ENCODE measurements at places on chromosomes 7 and 10.

- no peak for DNase-seq
These were observed 65.7 kb downstream of the CUZD1 start for GRCh38 chr10:122779924-122780323.

GRCh38 chr10:74153123-74153522 lies 2.1 kb downstream of the ADK start:
- DNase-seq, result no peak

GRCh38 chr7:148912758-148913541 lies 28.9 kb upstream of the EZH2 start:
- no peak for DNase-seq

DNA sequence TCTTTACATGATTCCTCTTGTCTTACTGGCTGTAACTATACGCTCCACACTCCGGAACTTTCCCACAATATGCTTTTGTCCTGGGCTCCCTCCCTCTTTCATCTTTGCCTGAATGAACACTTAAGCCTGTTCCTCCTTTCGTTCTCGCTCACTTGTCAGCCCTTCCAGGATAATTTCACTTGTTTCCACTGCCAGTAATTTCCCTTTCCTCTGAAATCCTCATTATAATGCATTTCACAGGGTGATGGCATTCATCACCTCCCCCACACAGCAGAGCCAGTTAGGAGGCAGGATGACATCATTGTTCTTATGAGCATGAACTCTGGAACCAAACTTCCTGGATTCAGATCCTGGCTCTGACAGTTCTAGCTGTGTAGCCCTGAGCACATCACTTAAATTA lies 372.6 kb downstream of the GPR158 start:
- DNase-seq, result no peak

DNA sequence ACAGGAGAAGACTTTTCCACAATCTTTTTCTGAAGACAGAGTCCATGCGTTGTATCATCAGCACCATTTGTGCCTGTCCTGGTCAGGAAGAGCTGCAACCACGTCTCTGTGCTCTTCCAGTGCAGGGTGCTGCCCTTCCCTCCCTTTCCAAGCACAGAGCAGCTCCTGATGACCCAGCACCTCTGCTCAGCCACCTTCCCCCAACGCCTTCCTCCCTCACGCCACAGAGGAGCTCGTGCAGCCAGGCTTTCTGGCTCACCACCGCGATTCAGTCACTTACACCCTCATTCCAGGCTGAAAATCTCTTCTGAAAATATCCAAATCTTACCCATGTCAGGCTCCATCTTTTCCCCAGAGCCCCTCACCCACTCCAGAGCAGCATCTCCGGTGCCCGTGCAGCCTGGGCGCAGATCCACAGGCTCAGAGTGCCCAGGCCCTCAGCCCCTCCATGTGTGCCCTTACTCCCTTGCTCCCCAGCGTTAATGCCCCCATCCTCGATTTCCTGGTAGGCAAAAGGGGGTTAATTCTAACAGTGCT lies 181.5 kb downstream of the DIP2C start:
- no peak for DNase-seq

GRCh38 chr10:44020322-44021111 lies 364.4 kb downstream of the CXCL12 start:
- DNase-seq, result no peak

- DNase-seq, result no peak
These were observed 354.6 kb downstream of the SDK1 start for GRCh38 chr7:3655635-3656034.

DNA sequence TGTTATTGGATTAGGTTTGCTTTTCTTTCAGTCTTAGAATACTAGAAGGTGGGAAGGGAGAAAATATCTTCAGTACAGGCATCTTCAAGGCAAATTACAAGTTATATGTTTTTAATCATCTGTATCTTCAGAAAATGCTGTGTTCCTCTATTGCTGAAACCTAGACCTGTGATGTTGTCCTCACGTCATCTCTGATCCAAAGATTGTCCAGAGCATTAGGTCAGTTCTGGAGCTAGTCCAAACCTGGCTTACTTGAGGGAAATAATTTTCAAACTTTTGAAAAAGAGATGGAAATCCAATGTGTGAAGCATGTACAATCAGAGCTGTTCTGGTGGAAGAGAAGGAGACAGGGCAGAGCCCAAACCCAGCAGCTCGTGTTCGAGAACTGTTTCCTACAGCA lies 217.3 kb downstream of the ZEB1 start:
- no peak for DNase-seq

GRCh38 chr10:77036993-77037734 lies 600.4 kb downstream of the KCNMA1 start:
- no peak for DNase-seq

Data from fibroblast of skin of left biceps (primary cell).